Stimulated activated CD4-positive, alpha-beta T cell treated with anti-CD3 and anti-CD28 coated beads, TNF-alpha, amount 100 ng/mL, for 1 hour (primary cell): ENCODE measurements at places on chromosomes 13 and 19.

- no peak for DNase-seq
Measured at GRCh38 chr13:113547238-113547971, 37.1 kb upstream of the TFDP1 start.

DNA sequence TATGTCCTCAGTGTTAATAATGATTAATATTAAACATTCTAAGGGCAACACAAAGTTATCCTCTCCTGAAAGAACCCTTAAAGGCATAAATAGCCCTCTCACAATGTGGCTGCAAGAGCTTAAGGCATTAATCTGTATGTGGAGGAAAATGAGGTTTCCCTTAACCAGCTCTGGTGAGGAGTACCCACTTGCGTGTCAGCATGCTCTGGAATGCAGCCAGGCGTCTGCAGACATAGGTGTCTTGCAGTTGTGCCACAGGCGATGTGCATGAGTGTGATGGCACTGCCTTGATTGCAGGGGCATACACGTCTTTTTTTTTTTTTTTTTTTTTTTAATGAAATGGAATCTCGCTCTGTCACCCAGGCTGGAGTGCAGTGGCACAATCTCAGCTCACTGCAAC, 91.9 kb downstream of the RAB20 start:
- DNase-seq, result no peak

DNA sequence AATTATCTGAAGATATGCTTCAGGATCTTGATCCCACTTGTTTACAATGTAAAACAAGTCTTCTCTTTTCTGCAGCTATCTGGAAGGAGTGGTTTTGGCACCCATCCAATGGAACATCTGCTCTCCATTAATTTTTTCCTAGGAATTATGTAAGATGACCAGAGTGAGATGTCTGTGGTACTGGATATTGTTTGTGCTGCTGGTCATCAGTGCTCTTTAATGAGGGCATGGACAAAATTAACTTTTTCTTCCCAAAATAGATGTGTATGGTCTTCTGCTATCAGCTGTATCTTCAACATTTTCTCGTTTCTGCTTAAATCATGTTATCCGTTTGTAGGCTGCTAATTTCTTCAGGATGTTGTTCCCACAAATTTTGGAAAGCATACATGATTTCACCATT, 415.4 kb upstream of the KLHL1 start:
- DNase-seq, result no peak

DNA sequence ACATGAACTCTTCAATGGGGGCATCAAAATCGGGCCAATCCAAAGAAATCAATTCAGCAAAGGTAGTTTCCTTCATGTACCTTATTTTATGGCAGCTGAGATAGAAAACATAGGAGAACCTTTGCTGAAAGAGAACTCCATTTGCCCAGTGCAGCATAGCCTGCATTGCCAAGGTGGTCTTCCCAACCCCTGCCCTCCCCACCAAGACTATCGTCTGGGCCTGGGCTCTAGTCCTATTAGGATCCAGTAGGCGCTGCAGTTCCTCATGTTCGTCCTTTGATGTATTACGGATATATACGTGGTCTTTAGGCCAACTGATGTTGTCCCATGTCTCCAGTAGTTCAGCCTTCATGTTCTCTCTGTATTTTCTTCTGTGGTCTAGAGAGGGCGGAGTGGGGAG, 19.2 kb downstream of the NLRP13 start:
- DNase-seq, result no peak

DNA sequence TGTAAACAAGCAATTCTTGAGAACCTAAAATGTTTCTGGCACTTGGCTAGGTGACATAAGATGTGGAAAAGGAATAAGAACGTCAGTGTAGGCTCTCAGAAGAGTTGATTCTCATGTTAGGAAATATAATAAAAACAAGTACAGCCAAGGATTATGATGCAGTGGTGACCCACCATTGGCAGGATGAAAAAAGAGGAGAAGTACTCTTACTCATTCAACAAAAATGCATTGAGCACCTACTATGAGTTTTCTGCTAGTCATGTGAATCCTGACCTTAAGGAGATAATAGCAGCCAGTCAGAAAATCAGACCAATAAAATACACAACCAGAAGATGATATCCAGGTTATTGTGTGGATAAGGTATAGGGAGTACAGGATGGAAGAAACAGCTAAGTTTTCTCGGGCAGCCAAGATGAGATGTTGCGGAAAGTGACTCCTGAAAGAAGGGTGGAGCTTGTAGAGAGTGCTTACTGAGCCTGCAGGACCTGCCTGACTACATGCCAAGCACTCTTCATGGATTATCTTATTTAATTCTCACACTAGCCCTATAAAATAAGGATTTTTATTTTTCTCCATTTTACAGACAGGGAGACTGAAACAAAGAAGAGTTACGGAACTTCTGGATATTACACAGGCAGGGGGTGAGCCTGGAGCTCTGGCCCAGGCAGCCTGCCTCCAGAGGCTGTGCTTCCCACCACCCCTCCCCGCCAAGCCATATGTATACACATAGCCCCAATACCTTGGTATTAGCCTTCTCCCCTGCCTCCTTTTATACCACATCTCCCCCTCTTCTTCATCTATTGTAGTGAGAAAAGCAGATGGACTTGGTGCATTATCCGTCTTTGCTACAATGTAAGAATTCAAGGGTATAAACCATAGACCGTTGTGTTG, 58.0 kb downstream of the TGDS start:
- no peak for DNase-seq

DNA sequence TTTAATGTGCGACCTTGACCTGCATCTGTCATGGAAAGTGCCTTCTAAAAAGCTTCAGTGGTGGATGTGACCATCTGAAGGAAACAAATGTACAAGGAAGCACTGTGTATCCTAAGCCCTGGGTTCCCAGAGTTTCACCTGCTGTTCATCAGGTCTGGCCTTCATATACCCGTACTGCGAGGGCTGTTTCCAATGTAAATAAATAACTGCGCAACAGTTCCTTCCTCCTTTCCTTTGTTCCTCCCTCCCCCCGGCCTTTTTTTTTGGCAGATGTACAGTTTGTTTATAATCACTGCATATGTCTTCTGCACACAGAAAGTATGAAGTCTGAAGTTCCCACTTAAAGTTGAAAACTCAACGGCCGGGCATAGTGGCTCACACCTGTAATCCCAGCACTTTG, 5.2 kb downstream of the FAAP24 start:
- DNase-seq, result no peak

GRCh38 chr13:112890316-112891145, 78.5 kb upstream of the MCF2L start:
- no peak for DNase-seq

GRCh38 chr13:58573743-58574142, 942.2 kb downstream of the PCDH17 start:
- DNase-seq, result no peak

DNA sequence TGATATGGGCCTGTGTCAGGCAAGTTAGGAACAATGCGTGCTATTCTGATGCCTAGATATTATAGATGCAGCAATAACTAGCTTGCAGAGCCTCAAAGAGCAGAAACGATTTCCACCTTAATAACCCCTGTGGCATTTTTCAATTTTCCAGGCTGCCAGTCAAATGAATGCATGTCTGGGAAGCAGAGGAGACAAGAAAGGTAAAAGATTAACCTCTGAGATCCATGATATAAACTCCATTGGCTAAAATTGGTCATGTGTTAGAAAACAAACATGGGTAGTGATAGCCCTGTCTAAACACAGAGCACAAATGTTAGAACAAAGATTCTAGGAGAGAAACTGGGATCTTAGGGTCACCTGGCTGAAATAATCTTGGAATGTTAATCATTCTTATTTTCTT, 811.1 kb downstream of the DIAPH3 start:
- no peak for DNase-seq

GRCh38 chr13:66262330-66262729, 967.8 kb downstream of the PCDH9 start:
- no peak for DNase-seq

DNA sequence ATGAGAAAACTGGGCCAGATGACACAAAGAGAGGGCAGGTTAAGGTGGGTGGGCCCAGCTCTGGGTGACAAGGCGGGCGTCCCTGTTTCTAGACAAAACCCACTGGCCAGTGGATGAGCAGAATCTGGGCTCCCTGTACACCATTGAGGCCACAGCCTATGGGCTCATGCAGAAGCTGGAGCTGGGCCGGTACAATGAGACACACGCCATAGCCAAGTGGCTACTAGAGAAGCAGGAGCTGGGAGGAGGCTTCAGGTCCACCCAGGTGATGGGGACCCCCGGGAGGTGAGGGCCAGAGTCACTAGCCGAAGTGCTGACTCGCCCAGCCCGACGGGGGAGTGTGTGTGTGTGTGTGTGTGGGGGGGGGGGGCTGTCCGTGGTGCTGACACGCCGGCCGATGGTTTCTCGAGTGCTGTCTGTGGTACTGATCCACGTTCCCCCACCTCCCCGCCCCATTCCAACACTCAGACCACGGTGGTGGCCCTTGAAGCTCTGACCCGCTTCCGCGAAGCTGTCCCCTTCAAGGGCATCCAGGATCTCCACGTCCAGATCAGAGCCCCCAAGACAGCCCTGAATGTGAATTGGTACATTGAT, 24.3 kb upstream of the SHFL start:
- no peak for DNase-seq

DNA sequence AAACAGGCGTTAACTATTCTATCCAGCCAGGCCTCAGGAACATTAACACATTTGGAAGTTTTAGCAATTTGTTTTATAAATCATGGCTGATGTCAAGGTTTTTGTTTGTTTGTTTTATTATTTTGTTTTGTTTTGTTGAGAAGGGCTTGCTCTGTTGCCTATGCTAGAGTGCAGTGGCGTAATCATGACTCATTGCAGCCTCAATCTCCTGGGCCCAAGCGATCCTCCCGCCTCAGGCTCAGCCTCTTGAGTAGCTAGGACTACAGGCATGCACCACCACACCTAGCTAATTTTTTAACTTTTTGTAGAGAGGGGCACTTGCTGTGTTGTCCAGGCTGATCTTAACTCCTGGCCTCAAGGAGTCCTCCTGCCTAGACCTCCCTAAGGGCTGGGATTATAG, 28.3 kb downstream of the NUP58 start:
- DNase-seq, result no peak

DNA sequence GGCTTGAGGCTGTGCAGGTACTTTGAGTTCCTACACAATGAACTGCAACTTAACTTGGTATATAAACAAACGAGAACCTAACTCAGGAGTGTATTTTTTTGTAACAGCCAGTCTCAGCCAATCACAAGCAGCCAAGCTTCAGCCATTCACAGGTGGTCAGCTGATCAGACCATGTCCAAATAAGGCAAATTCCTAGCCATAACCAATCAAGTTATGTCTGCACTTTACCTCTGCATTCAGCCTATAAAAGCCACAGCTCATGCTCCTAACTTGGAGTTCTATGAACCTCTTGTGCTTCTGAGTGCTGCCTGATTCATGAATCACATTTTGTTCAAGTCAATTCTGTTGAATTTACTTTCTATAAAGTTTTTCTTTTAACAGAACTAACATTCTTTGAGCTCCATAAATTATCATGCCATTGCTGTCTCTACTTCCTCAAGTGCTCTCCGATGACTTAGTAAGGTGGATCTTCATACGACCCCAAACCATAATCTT, 16.8 kb upstream of the MEDAG start:
- DNase-seq, result no peak

DNA sequence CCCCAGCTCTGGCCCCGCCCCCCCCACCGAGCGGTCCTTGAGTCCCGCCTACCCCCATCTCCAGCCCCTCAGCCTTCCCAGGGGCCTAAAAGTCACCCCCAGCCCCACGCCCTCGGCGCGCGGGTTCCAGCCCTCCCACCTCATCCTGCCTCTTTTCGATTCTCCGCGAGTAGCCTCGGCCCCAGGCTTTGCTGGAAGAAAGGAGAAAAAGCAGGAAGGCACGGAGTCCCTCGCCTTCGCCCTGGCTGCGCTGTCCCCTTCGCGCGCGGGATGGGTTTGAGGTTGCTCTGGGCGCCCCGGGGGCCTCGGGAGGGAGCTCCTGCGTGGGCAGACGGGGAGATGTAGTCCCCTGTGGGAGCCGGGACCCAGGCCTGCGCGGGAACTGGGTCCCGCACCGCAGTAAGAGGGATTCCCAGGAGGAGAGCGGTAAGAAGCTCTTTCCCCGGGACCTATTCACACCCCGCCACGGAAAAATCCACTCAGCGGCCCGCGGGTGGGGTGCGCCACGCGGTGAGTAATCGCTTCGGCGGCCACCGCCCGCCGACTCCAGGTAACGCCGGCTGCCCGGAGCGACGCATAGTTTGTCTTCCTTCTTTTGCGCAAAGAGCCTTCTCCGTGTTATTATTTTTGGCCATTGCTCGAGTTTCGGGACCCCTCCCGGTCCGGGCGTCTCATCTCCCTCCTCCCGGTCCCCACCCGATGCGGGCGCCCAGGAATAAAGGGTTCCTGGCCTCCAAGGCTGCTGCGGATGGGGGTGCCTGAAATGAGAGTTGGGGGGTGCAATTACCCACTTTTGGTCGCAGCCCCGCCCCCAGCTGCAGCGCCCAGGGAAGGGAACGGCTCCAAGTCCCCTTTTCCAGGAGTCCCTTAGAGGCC, 865 bp upstream of the CRLF1 start:
- no peak for DNase-seq

DNA sequence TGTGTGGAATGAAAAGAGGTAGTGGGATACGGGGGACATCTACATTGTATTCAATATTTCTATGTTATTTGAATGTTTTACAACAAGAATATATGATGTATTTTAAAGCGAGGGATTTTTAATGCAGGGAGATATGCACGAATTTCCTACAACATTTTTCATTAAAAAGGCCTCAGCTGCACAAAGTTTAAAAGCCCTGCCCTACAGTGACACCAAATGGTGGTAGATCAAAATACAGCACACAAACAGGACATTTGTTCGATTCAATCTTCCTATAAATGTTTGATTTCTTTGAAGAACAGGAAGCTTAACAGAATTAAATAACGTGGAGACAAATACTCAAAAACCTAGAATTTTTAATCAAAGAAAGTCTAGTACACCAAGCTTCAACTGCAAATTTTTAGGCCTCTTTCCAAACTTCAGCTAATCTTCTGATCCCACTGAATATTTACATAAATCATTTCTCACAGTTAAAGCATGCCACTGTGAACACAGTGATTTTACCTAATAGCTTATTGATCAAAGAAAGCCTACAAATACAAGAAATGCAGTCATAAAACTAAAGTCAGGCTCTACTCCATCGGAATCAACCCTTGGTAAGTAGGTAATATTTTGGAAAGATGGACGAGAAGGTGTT, 257.2 kb downstream of the DIAPH3 start:
- DNase-seq, result no peak

GRCh38 chr19:1864480-1865171, 1.2 kb upstream of the KLF16 start:
- DNase-seq, result peak; percentile 48

- no peak for DNase-seq
Measured at GRCh38 chr13:97753942-97754670, 199.4 kb upstream of the IPO5 start.

DNA sequence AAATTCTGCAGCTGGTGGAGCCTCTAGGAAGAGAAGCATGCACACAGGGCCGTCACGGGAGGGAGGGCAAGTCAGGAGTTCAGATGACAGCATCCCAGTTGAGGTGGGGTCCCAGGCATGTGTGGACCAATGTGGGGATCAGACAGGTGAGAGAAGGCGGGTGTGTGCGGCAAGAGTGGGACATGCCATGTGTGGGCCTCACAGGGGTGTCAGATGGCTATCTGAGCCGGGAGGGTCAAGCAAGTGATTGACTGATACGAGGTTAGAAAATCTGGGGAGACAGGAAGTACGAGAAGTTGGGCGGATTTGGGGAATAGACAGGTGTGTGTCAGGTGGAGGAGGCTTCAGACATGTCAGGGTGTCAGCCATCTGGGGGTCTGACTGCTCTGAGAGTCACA, 8.9 kb downstream of the RASGRP4 start:
- DNase-seq, result no peak
